Aortic smooth muscle cell (primary cell): ENCODE measurements at places on chromosomes 4 and X. TPM values are rescaled to one million over a fixed set of nuclear protein-coding genes. Genes with fewer than 3 reads are reported as not detected.

Gene SULT1E1
- total RNA-seq, result 4.2 and 12.0 TPM in 2 replicates

Gene GLRA2
- total RNA-seq, result not detected in 2 replicates

Gene OCIAD1
- 83.9 and 99.4 TPM in 2 replicates for total RNA-seq

Gene SUPT20HL1
- under 0.01 and 0.06 TPM in 2 replicates for total RNA-seq

Gene SSX4
- total RNA-seq, result not detected in 2 replicates

Gene HSFX3
- not detected in 2 replicates for total RNA-seq

Gene CCKAR
- total RNA-seq, result 0.13 TPM in 1 of 2 replicates, not detected in the other

Gene BANK1
- 0.06 TPM in 1 of 2 replicates, not detected in the other for total RNA-seq

Gene GPM6B
- 30.8 and 36.3 TPM in 2 replicates for total RNA-seq

Gene ODAPH
- not detected in 2 replicates for total RNA-seq

Gene MSX1
- total RNA-seq, result 5.5 and 9.4 TPM in 2 replicates

Gene GC
- total RNA-seq, result not detected in 2 replicates

Gene COQ2
- 10.1 and 13.3 TPM in 2 replicates for total RNA-seq

Gene NPY1R
- 2.5 and 69.0 TPM in 2 replicates for total RNA-seq

Gene HSFX4
- total RNA-seq, result not detected in 2 replicates

Gene CT45A1
- total RNA-seq, result not detected in 2 replicates

Gene CFI
- 5.2 and 9.3 TPM in 2 replicates for total RNA-seq

Gene PPP1R2C
- total RNA-seq, result not detected in 2 replicates

Gene IL2RG
- not detected in 2 replicates for total RNA-seq

Gene VCX2
- total RNA-seq, result not detected in 2 replicates

Gene P2RY4
- total RNA-seq, result 0.19 TPM in 1 of 2 replicates, not detected in the other

Gene RADX
- 0.92 and 1.1 TPM in 2 replicates for total RNA-seq

Gene MAD2L1
- 11.8 and 20.3 TPM in 2 replicates for total RNA-seq

Gene KIT
- total RNA-seq, result 1.1 and 1.3 TPM in 2 replicates

Gene PDGFRA
- 636 and 742 TPM in 2 replicates for total RNA-seq

Gene RAB41
- total RNA-seq, result not detected in 2 replicates

Gene NDST3
- not detected in 2 replicates for total RNA-seq

Gene P2RY8
- not detected in 2 replicates for total RNA-seq

Gene SPANXN4
- not detected in 2 replicates for total RNA-seq

Gene GABRB1
- total RNA-seq, result 3.3 and 5.8 TPM in 2 replicates

Gene GASK1B
- 11.9 and 25.1 TPM in 2 replicates for total RNA-seq

Gene ZNF711
- 0.13 and 0.19 TPM in 2 replicates for total RNA-seq

Gene CORIN
- total RNA-seq, result 0.13 and 0.44 TPM in 2 replicates
